ENCODE measurements at places on chromosomes 16 and 17.

DNA sequence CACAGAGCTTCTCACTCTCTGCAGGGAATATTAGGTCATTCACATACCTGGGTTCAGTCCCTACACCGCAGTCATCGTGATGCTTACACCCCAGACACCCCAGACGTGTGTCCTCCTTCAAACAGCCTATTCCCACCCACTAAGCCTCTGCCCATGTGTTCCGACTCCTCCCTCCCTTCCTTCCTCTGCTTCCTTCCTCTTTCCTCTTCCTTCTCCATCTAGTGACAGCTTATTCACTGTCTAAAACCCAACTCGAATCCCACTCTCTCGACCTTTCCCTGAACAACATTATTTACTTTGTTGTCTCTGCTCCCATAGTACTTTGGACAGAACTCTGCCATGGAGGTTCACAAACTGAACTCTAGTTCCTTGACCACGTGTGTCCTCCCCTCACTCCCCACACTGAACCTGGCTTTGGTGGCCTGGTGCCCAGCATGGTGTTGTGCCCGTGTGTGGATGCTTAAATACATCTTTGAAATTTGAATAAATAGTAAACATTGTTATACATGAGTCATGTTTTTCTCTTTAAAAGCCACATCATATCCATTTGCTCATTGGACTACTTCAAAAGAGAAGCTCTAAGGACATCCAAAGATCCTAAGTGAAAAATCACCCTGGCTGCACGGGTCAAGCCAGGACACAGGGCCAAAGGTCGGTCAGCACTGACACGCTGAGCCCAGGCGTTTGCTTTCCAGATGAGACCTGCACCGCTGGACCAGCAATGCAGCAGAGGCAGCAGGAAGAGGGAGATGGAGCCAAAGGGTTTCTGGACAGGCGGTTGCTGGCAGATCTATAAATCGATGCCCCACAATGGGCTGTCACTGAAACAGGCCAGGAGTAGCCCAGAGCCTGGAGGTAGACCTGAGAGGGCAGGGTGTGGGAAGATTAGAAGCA, 14.1 kb upstream of the G6PC1 start:
- DNase-seq, result no peak

DNA sequence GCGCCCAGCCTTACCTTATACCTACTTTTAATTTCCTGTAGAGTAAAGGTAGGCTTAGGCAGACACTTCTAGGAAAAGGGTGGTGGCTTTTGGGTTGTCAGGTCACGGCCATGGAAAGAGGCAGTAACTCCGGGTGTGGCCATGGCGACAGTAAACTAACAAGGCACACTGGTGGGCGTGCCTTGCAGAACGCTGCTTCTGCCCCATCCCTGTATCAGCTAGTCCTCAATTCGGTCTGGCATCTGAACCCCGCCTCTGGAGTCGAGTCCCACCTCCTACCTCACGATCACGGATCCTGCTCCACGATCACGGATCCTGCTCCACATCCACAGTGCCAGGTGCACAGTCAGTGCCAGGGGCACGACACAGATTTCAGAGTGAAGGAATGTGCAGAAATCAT, 5.6 kb downstream of the ADCY9 start:
- DNase-seq, result no peak

- no peak for DNase-seq
These were observed 4.6 kb downstream of the ANKRD11 start for GRCh38 chr16:89485701-89486246.

DNA sequence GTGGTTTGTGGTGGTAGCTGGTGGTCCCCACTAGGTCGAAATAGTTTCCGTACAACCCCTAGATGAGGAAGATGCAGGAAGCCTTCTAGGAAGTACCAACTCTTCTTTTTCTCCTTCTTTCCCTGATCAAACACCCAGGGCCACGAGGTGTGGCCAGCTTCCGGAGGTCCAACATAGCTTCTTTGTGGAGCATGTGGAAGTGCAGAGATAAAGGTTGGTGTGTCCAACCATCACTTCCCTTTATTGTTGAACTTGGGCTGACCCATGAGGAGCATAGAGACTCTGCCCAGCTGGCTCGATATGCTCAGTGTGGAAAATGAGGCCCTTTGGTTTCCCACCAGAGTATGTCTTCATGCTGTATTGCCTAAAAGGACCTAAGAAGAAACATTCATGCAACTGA, 6.3 kb upstream of the RGS9 start:
- no peak for DNase-seq

GRCh38 chr16:85235991-85236817, 123.9 kb upstream of the CIBAR2 start:
- no peak for DNase-seq

DNA sequence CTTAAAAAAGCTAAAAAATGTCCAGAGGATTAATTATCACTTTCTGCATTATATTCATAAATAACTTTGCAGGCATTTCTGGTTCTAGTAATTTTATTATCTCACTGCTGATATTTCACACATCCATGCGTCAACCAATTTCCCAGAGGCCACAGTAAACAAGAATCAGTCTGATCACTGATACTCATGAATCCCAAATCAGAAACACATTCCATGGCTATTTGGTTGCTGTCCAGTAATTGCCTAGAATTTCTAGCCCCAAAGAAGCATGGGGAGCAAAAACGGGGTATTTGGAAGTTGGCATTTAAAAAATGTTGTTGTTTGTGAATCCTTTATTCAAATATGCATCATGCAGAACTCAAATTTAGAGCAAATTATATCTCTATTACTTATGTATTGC, 244.8 kb downstream of the CDH8 start:
- DNase-seq, result no peak

- no peak for DNase-seq
These were observed 2.9 kb downstream of the TNS4 start for GRCh38 chr17:40498281-40499084.

DNA sequence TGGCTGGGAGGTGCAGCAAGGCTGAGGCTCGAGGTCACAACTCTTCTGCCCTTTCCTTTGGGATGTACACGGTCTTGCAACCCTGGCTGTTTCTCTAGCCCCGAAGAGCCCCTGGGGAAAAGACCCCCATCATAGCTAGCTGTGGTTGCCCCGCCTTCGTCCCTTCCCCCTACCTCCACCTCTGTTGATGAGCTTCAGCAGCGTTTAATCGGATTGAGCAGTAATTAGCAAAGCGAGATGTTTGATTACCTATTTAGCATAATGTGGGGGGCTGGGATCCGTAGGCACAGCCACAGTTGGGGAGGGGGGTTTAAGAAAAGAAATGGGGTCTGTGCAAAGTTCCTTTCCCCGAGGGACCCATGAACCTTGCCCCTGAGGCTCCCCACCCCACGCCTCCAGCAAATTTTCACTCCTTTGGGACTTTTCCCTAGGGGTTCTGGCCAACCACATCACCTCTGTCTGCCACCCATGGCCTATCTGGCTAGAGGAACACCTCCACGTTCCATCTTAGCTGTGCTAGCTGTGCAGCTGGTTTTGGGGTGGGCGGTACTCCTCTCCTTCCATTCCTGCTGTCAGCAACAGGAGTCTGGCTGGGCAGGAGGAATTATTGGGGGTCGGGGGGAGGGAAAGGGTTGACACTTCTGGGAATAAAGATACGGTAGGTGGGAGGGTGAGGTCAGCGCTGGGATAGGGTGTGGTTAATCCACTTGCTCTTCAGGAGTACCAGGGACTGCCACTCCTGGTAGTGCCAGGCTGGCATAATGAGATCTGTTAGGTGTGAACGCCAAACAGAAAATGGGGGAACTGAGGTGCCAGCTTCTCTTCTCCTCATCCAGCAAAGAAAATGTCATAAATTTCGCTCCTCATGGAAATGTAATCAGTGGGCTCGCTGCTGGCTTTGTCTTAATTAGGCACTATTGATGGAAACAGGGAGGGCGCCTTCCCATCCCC, 1.3 kb upstream of the DNAH2 start:
- no peak for DNase-seq

- no peak for DNase-seq
These were observed 9.6 kb upstream of the ZFHX3 start for GRCh38 chr16:73057291-73058210.

DNA sequence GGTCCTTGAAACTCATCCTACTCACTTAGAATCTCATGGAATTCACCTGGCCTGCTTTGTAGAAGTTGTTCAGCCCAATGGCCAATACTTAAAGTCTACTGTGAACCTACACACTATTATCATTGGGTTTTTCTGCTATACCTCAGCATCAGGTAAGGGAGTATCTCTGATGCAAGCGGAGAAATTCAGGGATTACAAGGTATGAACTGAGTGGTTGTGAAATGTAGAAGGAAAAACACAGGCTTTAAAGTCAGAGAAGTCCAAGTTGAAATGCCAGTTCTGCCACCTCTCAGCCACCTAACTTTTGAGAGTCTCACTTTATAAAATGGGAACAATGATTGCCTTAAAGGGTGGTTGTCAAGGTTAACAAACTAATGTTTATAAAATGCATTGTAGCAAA, 31.0 kb downstream of the COX11 start:
- DNase-seq, result no peak

GRCh38 chr16:86457501-86458148, 52.7 kb upstream of the FOXF1 start:
- DNase-seq, result no peak

- peak; percentile 76 for DNase-seq
These were observed 10.8 kb downstream of the HID1 start for GRCh38 chr17:74961657-74962350.

DNA sequence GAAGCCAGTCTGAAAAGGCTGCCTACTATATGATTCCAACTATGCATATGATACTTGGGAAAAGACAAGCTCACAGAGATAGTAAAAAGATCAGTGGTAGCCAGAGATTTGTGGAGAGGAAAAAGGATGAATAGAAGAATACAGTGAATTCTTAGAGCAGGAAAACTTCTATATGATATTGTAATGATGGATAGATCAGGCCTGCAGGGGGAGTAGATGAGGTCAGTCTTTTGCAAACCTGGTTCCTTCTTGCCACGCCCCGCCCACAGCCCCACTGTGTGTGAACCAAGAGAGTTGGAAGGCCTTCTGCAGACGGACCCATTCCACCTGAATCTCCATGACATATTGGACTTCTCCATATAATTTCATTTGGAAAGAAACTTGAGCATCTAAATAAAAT, 761 bp upstream of the CCL8 start:
- no peak for DNase-seq

DNA sequence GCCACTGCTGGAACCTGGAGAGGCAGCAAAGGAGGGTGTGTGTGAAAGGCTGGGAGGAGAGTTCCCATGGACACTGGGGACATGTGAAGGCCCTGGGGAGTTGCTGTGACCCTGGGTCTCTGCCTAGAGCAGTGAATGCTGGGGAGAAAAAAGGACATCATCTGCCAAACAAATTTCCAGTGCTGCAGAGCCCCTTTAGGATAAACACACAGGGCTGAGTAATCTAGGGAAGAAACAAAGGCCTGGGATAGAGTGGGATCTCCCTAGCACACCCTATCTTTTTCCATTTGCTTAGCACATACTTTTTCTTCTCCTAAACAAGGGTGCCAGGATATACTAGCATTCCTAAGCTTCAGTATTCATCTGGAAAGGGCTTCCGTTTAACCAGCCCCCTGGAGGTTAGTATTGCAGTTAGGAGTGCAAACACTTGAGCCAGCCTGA, 3.3 kb upstream of the HIGD1B start:
- no peak for DNase-seq

- DNase-seq, result no peak
These were observed 13.1 kb downstream of the CCR7 start for GRCh38 chr17:40551879-40552768.

GRCh38 chr17:15307710-15308111, 33.7 kb downstream of the TEKT3 start:
- DNase-seq, result no peak

GRCh38 chr17:17714261-17714866, 33.1 kb downstream of the RAI1 start:
- DNase-seq, result no peak

- no peak for DNase-seq
These were observed 23.7 kb upstream of the ITGAX start for GRCh38 chr16:31331141-31331764.

DNA sequence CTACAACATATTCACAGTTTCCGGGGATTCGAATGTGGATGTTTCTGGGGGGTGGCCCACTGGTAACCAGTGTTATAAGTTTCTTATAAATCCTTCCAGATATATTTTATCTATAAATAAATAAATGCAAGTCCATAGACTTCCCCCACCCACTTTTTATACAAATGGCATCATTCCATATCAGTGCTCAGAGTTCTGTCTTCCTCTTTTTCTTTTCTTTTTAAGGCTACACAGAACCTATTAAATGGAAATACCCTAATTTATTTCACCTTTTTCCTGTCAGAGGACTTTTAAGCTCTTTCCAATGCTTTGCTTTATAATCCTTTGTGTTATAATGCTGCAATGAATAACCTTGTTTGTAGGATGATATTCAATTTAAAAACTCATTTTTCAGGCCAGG, 3.8 kb downstream of the LGALS9 start:
- no peak for DNase-seq

- DNase-seq, result no peak
These were observed 915.5 kb downstream of the KCNJ2 start for GRCh38 chr17:71084838-71085237.

GRCh38 chr17:51231999-51232398, 27.9 kb downstream of the MBTD1 start:
- no peak for DNase-seq

GRCh38 chr16:56451753-56452689, 667 bp downstream of the OGFOD1 start:
- no peak for DNase-seq

GRCh38 chr16:52584354-52585320, 37.7 kb upstream of the TOX3 start:
- DNase-seq, result peak; percentile 46

DNA sequence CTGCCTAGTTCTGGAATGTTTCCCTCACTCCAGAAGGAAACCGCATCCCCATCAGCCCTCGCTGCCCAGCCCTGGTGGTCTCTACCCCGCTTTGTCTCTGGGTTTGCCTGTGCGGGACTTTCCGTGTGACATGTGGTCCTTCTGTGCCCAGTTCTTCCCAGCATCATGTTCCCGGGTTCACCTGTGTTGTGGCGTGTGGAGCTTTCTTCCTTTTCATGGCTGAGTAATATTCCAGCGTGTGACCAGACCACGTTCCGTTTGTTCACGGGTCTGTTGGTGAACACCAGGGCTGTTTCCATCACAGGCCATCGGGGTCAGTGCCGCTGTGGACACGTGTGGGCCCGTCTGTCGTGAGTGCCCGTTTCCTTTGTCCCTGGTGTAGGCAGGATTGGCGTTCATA, 32.1 kb downstream of the CACNA1H start:
- no peak for DNase-seq
